ENCODE measurements at places on chromosomes 3 and 15.

DNA sequence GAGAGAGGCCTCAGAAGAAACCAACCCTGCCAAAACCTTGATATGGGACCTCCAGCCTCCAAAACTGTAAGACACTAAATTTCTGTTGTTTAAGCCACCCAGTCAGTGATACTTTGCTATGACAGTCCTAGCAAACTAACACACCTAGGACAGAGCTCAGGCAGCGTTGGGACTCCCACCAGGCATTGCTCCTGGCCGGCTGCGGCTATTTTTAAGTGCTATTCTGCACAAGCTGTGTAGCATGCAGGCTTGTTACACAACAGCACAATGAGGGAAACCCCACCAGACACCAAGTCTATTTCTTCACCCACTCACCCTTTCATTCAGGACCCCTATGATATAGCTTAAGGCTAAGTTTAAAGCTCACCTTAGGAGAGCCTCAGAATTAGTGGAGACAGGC lies 47.0 kb upstream of the GNB5 start:
- DNase-seq = no peak

GRCh38 chr3:35929158-35929557 lies 289.8 kb downstream of the ARPP21 start:
- no peak for DNase-seq

DNA sequence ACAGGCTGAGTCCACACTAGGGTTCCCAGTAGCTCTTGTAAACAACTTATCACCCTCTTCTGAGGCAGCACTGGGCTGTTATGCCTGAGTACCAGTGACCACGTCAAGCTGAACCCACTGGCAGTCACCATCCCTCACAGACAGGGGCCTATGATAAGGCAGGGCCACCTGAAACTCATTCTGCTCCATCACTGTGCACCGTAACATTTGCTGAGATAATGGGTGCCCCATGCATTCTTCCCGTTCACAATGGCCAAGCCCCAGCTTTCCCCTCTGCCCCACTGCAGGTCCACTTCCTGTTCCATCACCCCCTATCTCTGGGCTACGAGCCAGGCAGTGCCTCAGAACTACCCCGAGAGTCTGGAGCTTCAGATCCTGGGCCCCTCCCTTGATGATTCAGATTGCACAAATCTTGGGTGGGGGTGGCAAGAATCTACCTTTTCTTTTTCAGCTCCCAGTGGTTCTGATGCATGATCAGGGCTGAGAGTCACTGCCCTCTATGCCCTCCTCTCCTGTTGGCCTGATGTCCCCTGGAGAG lies 158.0 kb downstream of the RAB11A start:
- no peak for DNase-seq

DNA sequence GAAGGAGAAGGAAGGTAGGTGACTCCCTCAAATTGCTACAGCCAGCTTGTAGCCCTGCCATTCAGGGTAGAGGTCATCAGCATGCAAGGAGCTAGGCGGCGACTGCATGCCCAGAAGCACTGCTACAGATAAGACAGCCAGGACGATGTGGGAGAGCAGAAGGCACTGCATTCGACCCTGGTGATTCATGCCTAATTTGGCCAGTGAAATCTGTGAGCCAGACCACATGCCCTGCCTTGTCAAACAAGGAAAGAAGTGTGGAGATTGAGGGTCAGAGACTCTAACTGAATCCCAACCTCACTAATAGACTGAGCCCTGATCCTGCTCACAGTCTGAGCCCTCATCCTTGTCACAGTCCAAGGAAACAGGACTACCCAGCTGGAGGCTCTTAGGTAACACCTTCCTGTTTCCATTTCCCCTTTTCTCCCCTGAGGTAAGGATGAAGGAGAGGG lies 86.6 kb downstream of the LINGO1 start:
- DNase-seq = peak; percentile 38

GRCh38 chr3:138850151-138850550 lies 15.4 kb upstream of the PIK3CB start:
- DNase-seq = no peak

DNA sequence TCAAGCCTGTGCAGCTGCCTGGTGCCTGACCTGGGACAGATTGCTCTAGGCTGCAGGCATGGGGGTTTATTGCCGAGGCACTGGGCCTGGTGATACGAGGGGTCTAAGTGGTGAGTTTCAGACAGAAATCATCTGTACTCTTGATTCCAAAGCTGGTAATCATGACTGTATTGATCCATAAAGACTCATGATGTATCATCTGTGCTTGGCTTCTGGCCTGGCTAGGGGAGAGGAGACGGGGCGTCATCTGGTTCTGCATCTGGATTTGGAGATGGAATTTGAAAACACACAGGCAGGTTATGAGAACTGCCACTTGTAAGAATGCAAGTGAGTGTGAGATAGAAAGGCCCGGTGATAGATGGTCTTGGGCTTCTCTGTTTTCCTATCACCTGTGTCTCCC lies 337.4 kb upstream of the C2CD4B start:
- no peak for DNase-seq

- DNase-seq = no peak
Observed at GRCh38 chr3:47227678-47228077, 54.9 kb downstream of the KIF9 start.

GRCh38 chr3:55964491-55964985 lies 477.4 kb upstream of the WNT5A start:
- no peak for DNase-seq

DNA sequence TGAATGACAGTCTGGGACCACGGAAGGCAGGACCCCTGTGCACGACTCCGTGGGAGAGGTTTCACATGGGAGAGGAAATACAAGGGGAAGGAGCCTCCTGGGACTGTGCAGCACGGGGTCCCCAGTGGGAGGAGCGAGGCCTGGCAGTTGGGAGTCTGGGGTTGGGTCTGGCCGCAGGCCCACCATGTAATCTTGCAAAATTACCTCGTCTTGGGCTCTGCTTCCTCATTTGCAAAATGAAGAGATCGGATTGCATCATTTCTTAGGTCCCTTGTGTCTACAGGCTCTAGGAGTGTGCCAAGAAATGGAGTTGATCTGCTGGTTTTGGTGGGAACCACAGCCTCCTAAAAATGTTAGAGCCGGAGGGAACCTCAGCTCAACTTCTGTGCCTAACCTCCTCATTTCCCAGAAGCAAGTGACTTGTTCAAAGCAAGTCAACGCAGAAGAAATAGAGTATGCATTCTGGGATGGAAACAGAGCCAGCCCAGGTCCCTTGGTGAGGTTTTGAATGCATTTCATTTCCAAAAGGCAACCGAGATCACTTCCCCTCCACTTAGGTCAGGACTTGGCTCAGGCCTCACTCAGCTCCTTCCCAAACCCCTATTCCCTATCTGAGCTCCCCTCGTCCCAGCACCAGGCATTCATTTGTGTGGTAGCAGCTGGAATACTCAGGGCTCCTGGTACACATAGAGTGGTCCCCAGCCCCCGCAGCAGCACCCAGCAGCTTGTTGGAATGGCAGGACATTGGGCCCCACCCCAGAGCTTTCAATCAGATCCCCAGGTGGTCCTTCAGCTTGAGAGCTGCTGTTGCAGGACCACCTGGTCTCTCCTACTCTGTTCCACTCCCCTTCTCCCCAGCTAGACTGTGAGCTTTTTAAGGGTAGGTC lies 267.7 kb downstream of the XXYLT1 start:
- DNase-seq = peak; percentile 47

DNA sequence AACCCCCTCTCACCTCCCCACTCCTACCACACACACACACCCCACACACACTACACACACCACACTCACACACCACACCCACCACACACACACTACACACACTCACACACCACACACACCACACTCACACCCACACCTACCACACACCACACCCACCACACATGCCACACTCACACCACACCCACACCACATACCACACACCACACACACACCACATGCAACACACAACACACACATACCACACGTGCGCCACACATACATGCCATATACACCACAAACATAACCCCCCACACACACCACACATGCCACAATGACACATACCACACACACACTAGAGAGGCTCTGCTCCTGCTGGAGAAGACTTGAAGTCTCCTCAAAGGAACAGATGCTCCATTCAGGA lies 5.9 kb upstream of the ITPKA start:
- no peak for DNase-seq

DNA sequence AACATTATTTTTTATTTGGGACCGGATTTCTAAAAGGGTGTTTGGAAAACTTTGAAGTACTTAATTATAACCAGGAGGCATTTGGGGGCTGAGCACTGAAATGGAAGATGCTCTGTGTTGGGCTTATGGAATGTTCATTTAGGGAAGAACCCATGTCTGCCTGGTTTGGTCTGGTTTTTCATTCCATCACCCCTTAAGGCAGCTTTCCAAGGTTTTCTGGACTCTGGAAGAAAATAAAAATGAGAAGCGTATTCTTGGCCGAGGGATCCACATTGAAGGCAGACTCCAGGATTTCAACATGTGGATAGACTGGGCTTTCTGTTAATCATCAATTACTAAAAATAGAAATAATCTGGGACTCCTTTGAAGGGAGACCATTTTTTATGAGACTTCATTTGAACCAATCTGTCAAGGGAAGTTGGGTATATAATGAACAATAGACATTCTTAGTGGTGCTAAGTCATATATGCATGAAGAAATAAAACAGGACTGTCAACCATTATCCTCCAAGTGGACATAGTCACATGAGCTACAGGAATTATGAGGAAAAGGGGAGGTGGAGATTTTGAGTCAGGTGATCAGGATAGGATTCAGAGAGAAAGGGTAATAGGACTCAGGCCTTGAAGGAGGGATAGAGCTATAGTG lies 270.5 kb upstream of the ADAMTS9 start:
- no peak for DNase-seq

Measured in NCI-H446 (cell line).